ENCODE measurements at places on chromosomes 11 and 22.

- H3K27me3 ChIP-seq: no peaks in the 10 kb centered on the region
- peaks cover 18% of the 10 kb centered on the region for H3K4me1 ChIP-seq
- no peaks in the 10 kb centered on the region for H3K36me3 ChIP-seq
Measured at GRCh38 chr11:75810637-75811390, 4.2 kb upstream of the UVRAG start.

DNA sequence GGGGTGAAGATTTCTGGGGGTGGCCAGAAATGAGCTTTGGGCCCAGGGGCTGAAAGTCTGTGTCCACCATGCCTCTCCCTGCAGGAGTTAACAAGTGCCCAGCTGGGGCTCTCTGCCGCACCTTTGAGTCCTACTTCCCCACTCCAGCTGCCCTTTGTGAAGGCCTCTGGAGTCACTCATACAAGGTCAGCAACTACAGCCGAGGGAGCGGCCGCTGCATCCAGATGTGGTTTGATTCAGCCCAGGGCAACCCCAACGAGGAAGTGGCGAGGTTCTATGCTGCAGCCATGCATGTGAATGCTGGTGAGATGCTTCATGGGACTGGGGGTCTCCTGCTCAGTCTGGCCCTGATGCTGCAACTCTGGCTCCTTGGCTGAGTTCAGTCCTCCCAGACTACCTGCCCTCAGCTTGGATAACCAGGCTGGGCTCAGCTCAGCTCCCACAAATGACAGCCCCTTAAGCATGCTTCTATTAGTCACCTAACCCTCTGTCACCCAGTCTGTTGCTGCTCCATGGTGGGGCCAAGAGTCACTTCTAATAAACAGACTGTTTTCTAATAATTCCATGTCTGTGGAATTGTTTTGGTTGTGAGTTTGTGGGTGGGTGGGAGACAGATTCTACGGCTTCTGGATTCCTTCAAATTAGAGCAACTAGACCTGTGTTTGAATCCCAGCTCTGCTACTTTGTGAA, 3.0 kb upstream of the INPPL1 start:
- H3K4me3 ChIP-seq: no peak overlapping the region
- no peaks in the 10 kb centered on the region for H3K27me3 ChIP-seq
- DNase-seq: no peak
- no peaks in the 10 kb centered on the region for H3K36me3 ChIP-seq

DNA sequence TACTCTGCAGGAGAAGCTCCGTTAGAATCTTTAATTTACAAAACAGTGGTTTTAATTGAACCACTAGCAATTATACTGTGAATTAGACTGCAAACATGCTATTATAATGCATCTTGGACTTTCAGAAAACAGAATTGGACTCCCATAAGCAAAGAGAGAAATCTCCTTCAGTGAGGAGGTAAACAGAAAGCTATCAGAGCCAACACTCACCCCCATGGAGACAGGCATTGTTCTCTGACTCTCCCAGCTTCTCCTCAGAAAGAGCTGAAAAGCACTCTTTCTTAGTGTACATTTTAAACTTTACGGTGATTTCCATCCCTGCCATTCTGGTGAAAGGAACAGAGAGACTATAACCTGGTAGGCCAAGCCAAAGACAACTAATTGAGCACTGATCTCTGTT, 176.9 kb downstream of the GRIA4 start:
- no peaks in the 10 kb centered on the region for H3K4me1 ChIP-seq
- no peaks in the 10 kb centered on the region for H3K27me3 ChIP-seq
- no peak for DNase-seq
- no peak overlapping the region for H3K4me3 ChIP-seq

DNA sequence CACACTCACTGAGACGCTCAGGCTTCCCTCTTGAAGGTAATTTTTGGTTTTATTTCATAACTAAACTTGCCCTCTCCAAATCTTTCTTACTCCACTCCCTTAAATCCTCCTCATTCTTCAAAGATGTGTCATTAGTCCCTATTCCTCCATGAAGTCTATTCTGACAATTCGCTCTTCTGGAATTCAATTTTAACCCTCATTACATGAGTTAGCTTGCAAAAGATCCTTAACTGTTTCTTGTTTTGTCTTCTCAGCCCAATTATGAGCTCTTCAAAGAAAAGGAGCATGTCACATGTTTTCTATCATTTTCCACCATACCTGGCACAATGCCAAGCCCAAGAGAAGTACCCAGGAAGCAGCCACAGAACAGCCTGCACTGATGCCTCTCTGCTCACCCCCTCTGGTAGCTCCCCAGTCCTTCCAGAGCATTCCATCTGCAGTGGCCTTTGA, 13.0 kb downstream of the GALNT18 start:
- no peak for DNase-seq
- peak overlapping the region; percentile 4 for H3K27ac ChIP-seq
- no peaks in the 10 kb centered on the region for H3K27me3 ChIP-seq
- no peaks in the 10 kb centered on the region for H3K36me3 ChIP-seq
- H3K4me1 ChIP-seq: peaks cover 18% of the 10 kb centered on the region

DNA sequence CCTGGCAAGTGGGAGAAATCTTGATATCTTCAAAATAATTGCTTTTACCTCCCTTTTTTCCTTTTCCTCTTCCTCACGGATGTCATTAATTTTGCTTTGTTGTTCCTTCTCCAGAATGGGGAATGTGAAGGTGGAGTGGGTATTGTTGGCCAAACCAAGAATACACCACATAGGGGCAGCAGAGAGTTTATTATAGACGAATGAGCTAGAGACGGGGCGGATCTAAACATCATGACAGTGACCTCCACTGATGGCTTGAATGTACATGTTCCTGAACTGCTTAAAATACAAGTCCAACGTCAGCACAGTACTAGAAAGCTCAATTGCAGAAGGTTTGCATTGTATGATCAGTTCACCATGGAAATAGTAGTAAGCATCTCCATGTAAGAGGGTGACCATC, 122.3 kb upstream of the SNX19 start:
- H3K4me3 ChIP-seq: no peak overlapping the region
- no peak for DNase-seq
- H3K27ac ChIP-seq: no peak overlapping the region
- no peaks in the 10 kb centered on the region for H3K27me3 ChIP-seq
